ENCODE measurements at places on chromosomes 1 and 21.

DNA sequence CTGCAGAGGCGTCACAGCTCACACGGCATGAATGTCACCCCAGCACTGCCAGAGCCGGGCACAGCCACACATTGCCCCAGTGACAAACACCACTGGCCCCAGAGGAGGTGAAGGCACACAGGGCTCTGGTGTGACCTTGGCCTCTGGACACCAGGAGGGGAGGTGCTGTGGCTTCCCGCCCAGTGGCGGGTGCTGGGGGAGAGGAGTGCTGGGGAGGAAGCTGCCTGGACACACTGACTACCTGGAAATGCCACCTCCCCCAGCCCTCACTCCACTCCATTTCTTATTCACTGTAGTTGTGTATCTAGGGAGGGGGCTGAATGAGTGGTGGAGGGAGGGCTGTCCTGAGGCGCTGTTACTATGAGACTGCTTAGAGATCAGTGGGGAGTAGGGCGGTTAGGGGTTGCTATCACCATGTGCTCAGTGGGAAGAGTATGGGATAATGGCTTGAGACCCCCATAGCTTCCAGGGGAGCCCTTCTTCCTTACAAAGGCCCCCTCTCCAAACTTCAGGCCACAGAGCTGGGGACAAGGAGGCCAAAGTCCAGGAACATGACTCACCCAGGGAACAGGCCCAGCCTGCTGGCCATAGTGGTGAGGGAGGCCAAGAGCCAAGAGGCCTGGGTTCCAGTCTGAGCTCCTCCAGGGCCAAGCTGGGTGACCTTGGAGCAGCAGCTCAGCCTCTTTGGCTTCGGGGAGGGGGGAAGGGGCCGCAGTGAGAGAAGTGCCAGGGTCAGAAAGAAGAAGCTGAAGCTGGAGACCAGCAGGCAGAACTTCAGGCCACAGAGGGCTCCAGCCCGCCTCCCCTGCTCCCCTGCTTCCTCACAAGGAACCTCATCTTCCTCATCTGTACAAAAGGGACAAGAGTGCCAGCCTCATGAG is 40.1 kb downstream of the AHDC1 start:
- no peak for DNase-seq

- DNase-seq = no peak
These were observed 3.4 kb downstream of the HCRTR1 start for GRCh38 chr1:31620631-31621497.

- no peak for DNase-seq
These were observed 232.6 kb upstream of the PLXNA2 start for GRCh38 chr1:208476846-208477170.

GRCh38 chr1:110173466-110174105 is 23.3 kb downstream of the SLC6A17 start:
- no peak for DNase-seq

DNA sequence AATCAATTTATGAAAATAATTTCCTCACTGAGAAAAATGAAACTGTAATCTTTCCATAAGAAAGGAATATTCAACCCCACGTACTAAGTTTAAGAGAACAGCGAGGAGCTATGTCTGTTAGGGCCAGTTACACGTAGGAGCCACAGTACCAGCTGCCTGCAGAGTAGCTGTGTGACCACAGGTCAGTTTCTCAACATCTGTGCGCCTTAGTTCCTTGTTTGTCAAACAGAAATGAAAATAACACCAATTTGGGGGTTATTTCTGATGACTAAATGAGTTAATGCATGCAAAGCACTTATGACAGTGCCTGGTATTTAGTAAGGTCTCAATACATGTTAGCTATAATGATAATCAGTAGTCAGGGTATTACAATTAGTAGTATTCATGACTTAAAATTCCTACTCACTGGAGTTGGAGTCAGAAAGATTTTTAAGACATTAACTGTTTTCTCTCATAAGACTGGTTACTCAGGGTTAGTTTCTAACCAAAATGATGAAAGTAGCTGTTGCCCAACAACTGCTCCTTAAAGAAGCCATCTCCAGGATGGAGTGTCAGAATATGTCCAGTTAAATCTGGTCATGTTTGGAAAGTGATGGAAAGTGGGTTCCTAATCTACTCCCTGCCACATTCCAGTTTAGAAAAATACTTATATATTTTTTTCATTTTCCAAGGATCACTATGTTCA is 85.8 kb upstream of the ZNF648 start:
- DNase-seq = no peak

- no peak for DNase-seq
These were observed 83.1 kb upstream of the ERRFI1 start for GRCh38 chr1:8109216-8109615.

DNA sequence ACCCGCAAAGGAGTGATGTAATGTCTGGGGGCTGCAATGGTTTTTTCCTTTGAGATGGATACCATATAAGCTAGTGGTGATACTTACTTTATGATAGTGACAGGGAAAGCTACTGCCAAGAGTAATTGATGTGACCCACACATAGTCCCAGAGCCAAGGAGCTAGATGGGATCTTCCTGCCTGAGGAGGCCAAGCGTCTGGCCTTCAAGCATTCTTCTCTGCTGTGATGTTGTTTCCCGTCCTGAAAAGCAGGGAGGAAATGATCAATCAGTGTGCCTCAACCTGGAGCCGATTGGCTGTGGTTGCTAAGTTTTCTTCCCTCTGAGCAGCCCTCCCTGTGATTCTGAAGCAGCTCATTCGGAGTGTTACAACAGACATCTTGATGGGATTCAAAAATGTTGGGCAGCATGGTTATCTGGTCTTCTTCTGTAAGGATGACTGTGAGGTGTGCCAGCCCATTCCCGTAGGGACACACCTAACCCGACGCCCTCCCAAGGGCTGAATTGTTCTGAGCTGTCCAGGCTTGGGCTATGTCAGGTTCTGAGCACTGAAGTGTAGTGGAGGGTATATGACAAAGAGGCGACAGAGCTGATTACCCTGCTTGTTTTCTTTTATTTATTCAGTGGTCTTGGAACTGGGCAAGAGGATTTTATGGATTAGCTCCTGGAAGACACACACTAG is 56.7 kb downstream of the UCK2 start:
- no peak for DNase-seq

- no peak for DNase-seq
These were observed 10.4 kb upstream of the MRPL9 start for GRCh38 chr1:151773702-151774101.

DNA sequence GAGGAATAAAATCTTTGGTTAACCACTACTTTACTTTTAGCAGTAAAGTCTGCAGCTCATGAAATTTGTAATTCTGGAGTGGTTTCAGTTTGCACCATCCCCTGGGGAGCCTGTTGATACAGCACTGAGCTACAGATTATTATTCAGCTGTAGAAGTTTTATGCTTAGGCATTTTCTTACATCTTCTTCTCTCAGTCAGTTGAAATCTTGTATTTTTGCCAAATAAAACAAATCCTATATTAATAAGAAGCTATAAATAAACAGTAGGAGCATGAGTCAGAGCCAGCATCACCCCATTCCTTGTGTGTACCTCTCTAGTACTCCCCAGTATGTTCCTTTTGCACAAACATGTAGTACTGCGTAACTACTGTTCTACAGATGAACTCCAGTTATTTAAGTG is 118.9 kb downstream of the ATF6 start:
- no peak for DNase-seq

GRCh38 chr21:37828556-37828955 is 87.7 kb downstream of the KCNJ6 start:
- DNase-seq = no peak

DNA sequence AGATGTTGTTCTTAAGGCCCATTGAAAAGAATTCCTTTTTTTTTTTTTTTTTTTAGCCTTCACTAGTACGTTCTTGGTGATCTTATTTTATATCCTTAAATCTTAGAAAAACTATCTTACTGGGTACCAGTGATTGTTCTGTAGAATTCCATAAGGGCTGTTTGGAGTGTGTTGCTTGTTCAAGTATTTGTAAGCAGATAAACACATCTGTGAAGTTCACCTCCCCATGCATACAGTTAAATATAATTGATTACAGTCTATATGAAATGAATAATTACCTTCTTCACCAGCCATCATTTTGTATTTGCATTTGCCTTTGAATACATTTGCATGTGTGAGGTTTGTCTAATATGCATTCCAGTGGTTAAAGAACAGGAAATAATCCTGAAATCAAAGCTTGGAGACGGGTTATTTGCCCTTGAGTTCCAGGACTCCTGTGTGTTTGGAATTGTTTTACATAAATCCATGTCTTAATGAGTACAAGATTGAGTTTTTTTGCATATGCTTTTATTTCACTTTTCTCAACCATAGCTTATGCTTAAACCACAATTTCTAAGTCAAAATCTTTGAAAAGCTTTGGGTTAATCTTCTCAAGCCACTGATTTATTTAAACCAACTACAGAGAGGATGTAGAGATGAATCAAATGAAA is 73.1 kb downstream of the VPS13D start:
- no peak for DNase-seq

Measured in T follicular helper cell (primary cell).